ENCODE measurements at places on chromosomes 12 and 14.

DNA sequence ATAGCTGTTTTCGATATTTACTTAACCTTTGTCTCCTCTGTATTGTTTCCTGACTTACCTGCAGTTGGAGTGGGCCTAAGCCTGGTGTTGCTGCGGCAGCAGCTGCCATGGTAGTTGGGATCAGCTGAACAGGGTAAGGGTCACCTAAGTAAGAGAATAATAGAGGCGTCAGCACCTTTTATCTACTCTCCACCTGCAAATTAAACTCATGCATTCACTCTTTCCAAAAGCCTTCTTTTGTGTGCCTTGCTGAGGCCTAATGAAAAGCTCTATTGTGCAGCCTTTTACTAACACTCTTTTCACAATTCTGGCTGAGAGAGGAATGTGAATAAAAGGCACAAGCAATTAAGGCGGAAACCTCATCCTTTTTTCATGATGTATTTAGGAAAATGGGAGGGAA is 308.7 kb downstream of the SOX5 start:
- no peak for DNase-seq

DNA sequence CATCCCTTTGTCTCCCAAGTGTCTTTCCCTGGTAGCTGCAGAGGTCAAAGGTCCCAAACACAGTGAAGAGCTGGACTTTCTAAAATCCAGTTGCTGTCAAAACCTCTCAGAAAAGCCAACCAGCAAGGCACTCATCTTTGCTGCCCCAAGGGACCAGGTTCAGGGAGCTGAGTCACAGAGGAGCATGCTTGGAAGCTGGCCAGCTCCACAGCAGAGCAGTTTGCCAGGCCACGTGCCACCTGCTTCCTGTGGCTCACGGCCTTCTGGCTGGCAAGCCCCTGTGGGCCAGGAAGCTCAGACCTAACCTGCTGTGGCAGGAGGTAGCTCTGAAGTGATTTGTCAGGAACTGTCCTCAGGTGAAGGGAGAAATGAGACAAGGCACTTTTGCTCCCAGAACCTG is 3.6 kb downstream of the ISCU start:
- DNase-seq: peak; percentile 46

DNA sequence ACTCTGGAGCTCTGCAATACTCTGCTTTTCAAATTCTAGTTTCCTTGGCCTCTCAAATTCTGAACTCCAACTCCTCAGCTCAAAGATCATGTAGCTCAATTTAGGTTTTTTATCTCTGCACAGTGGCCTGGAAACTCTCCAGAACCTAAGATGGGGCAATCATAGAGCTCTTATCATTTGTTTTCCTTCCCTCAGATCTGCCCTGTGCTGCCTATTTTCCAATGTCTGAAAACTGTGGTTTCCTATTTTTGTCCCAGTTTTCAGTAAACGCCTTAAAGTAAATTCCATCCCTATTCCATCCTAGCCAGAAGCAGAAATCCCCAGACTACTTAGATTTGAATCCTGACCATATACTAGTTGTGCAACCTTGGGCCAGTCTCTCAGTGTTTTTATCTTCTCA is 73.2 kb downstream of the CEP83 start:
- DNase-seq: no peak

DNA sequence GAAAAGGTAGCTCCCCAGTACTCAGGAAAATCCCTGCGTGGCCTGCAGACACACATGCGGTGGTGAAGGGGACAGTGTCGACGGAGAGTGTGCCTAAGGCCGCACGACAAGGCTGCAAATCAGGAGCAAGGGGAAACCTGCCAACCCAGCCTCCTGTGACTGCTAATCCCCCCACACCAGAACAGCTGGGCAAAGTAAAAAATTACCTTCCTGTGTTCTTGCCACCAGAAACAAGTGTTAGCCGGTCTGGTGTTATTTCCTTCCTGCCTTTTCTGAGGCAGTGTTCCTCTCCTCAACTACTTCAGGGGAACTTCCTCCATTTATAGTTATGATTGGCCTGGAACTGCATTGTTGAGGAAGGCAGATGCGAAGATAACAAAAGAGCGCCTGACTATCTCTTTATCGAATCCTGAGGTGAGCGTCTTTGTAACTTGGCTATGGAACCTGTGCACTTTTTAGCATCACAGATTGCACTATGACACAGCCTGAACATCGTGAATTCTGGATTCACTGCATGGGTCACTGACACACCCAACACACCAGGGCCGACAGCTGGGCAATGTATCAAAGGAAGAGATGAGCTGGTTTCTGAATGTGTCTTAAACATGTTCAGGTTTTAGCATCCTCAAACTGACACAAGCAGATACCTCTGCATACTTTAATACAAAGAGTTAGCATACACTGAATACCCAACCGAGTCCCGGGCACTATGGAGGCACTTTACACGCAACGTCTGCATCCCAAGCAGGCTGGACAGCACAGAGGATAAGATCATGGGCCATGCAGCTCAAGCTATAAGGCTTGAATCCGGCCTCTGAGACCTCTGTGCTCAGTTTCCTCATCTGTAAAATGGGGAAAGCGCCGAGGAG is 28.9 kb downstream of the SLC15A4 start:
- DNase-seq: no peak

DNA sequence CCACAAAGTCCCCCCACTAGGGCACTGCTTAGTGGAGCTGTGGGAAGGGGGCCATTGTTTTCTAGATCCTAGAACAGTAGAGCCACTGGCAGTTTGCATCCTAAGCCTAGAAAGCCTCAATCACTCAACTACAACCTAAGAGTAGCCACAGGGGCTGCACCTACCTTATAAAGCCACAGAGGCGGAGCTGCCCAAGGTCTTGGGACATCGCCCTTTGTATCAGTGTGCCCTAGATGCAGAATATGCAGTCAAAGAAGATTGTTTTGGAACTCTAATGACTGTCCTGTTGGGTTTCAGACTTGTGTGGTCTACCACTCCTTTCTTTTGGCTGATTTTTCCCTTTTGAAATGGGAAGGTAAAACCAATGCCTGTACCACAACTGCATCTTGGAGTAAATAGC is 59.5 kb downstream of the ATP2B1 start:
- DNase-seq: no peak

- no peak for DNase-seq
Measured at GRCh38 chr12:4286771-4287317, 13.3 kb downstream of the CCND2 start.

- DNase-seq: no peak
Measured at GRCh38 chr14:100838493-100839314, 12.8 kb downstream of the MEG3 start.

GRCh38 chr14:105944632-105945610 is 418.5 kb downstream of the TMEM121 start:
- DNase-seq: no peak

DNA sequence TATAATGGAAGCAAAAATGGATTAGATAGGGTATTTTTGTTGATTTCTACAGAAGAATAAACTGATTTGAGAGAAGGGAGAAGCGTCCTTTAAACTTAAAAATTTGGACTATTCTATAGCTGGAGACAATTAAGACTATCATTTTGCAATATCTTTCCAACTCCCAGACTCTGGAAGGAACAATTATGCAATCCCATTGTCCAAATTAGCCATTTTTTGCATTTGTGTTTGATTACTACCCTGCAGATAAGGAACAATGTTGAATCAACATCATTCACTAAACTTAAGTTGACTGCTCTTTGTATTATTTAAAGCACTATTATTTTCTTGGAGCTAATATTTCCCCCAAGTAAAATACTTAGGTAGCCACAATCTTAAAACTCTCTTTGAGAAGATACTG is 34.8 kb upstream of the SELPLG start:
- DNase-seq: no peak

GRCh38 chr14:36618641-36619040 is 36.2 kb upstream of the NKX2-8 start:
- DNase-seq: no peak

DNA sequence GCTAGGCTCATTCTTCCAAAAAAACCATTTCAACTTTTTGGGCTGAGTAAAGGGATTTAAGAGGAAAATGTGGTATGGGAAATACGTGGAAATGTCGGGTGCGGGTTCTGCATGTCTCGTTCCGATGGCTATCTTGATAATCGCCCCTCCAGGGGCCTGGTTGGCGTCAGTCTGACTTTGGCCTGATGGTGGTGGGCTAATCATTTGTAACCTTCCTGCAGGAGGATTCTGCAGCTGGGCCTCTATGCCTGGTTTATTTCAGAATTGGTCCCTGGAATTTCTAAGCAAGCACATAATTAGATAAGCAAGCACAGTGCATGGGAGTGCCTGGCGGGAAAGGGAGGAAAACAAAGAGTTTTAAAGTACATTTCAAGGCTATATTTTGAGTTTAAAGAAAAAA is 14.8 kb upstream of the SLC4A8 start:
- DNase-seq: no peak

Measured in DMS 273 treated with DMSO at 0.1 percent for 48 hours (cell line).